ENCODE measurements at places on chromosomes 3 and 15.
A peak's percentile ranks its signal among the peaks of the same experiment; 100 is the strongest.

DNA sequence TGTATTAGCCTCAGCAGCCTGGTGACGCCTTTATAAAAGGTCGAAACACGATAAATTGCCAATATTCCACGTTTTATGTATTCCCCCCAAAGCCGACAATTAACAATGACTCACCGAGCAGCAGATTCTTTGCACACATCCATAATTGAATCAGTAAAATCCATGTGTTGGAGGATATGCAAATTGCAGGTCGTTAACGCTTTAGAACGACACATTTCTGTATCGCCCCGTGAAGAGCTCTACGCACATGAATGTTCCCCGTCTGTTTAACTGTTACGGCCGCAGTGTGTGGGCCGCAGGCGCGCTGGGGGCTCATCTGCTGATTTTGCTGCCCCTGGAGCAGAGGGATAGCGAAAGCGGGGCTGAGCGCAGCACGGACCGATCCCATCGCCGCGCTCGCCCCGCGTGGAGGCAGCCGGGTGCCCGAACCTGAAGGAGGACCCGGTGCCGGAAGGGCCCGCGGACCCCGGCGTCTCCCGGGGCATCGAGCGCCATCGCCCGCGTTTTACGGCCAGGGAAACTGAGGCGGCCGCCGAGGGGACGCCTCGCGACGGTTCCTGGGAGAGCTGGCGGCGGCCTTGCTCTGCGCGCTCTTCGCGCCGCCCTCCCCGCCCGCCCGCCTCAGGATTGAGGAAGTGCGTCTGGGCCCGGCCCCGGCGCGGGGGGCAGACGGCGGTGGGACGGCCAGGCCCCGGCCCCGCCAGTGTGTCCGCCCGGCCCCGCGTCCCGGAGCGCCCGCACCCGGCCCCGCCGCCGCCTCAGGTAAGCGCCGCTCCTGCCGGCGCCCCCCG lies at the start of gene LRRK1:
LRRK1 (plus strand) TSS at position 668 of the 791 bp plus-strand sequence. CDS start 5,276 bp downstream, outside the sequence.
- DNase-seq: no peak

GRCh38 chr15:50945725-50946124 lies 37.2 kb downstream of the AP4E1 start:
- no peak for DNase-seq

- DNase-seq: no peak
Observed at GRCh38 chr3:1055870-1056269, 37.0 kb upstream of the CNTN6 start.

- no peak for DNase-seq
Observed at GRCh38 chr3:58167431-58168351, 43.1 kb downstream of the DNASE1L3 start.

GRCh38 chr3:158295771-158296170 lies 185.9 kb downstream of the RSRC1 start:
- DNase-seq: no peak

DNA sequence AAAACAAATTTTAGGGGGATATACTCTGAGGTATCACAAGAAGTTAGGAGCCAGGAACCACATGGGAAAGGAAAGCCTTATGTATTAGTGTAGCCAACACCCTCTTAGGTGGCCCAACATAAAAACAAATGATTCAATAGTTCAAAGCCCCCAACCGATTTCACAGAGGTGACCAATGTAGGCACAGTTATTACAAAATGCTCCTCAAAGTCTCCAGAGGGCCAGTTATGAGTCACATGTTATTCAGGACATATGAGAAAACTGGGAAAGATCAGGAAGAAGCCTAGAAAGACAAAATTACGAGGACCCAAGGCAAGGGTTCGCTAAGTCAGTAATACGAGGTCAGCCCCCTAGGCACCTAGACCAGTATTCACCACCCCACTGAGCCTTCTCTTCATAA lies 29.9 kb upstream of the FBN1 start:
- no peak for DNase-seq

- no peak for DNase-seq
Observed at GRCh38 chr3:139468399-139468798, 7.9 kb downstream of the RBP2 start.

DNA sequence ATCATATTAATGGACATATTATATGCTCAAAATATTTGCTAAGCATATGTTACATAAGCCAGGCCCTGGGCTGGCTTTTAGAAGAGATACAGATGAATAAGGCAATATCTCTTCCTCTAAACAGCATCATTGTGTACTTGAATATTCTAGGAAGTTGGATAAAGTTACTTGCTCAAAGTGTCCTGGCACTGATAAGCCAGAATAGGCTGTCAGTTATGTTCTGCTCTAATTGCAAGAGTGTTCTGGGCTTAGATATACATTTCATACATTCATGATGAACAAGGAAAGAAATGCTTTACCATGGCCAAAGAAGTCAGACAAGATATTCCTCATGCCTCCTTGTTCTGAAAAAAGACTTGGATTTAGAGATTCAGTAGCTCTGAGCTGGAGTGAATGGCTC lies 40.7 kb downstream of the KBTBD12 start:
- no peak for DNase-seq

DNA sequence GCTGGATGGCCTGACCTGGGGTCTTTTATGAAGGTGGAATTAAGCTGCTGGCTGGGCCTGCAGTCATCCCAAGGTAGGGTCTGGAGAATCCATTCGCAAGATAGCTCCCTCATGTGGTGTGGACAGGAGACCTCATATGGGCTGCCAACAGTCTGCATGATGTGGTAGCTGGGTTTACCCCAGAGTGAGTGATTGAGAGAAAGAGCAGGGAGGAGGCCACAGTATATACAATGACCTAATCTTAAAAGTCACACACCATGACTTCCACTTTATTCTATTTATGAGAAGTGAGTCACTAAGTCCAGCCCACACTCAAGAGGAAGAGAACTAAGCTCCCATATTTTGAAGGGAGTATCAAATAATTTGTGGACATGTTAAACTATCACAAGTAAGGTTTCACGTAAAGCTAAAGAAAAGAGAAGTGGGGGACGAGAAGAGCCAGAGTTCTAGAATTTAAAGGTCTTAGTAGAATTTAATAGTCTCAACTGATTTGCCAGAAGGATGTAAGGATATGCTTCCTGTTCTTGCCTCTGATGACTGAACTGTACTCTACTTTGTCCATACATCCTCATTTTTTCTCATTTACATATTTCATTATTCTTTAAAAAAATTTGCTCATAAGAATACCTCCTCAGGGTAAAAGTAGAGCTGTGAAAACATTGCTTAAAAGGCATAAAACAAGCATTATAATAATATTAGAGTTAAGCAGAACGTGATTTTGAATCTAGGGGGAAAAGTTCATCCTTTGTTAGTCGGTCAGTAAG lies 184.4 kb downstream of the PEX5L start:
- no peak for DNase-seq

DNA sequence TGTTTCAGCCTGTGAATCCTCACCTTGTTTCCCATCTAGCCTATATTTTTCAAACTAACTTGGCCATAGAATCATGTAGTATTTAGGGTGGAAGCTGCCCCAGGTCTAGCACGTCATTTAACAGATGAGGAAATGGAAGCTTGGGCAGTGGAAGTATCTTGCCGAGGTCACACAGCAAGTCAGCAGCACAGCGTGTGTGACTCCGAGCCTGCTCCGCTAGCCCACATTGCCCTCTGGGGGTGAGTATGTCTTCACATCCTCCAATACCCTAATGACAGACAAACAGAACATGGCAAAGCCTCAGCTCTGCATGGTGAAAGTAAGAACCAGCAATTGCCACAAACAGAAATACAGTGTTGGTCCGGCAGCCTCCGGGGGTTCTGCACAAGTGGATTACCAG lies 2.2 kb upstream of the CCR5 start:
- no peak for DNase-seq

- no peak for DNase-seq
Observed at GRCh38 chr15:32819448-32819847, 101.6 kb downstream of the GREM1 start.

- DNase-seq: no peak
Observed at GRCh38 chr3:170632780-170633179, 46.9 kb upstream of the SLC7A14 start.

DNA sequence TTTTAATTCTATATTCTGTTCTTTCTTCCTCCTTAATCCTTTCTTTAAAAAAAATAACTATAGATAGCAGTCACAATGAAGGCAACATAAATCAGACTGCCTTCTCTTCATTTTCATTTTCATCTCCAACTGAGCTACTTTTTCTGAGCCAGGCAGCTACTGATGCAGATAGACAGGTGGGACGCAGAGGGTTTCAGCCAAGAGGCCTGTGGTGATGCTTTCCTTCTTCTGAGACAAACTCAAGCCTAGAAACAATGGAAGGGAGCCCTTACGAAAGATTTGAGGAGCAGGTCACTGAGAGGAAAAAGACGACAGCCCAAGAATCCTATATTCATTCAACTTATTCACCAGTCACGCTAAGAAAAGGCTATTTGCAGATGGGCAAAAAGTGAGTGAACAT lies 220.0 kb upstream of the MLF1 start:
- no peak for DNase-seq

DNA sequence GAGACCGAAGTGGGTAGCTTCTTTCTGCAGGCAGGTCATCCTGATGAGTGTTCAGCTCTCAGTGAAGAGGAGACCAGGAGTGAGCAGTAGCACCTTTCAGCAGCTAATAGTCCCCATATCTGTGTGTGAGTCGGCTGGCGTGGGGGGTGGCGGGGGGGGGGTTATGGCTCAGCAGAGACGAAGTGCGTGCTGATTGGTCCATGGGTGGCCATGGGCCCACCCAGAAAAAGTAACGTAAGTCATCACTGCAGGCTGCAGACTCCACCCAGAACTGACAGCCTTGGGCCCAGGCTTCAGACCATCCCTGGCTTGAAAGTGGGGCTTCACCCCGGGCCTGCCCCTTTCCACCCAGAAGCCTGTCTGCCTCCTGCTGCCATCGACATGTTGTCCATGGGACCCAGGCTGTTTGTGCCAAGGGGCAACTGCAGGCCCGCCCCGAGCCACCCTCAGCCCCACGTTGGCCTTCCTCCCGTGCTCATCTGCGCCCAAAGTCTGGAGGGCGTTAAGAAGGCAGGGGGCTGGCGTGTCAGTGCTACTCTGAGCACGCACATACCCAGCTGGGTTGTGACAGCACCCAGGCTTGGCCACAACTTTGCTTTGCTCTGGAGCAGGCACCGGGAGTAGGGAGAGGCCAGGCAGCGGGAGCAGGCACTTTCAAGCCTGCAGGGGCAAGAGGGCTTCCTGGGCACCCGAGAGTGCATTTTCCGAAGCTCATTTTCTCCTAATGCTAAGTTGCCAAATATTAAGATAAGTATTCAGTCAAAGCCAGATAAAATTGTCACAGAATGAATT lies 511.7 kb upstream of the CDIN1 start:
- DNase-seq: no peak

DNA sequence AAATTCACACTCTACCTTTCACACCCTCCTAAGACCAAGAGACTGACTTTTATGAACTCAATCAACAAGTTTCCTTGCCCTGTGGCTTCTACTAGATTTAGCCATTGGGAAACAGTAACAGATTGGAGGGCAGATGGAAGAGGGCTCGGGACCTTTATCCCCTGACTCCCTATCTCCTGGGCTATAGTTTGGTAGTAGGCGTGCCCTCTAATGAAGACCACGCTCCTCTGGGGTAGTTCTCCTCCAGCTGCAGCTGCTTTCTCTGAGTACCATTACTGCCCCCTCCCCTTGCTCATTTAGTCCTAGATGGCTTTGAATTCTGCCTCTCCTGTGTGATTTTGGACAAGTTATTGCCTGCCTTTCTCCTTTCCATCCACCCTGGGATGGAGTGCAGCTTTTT lies 33.3 kb downstream of the FMN1 start:
- no peak for DNase-seq

DNA sequence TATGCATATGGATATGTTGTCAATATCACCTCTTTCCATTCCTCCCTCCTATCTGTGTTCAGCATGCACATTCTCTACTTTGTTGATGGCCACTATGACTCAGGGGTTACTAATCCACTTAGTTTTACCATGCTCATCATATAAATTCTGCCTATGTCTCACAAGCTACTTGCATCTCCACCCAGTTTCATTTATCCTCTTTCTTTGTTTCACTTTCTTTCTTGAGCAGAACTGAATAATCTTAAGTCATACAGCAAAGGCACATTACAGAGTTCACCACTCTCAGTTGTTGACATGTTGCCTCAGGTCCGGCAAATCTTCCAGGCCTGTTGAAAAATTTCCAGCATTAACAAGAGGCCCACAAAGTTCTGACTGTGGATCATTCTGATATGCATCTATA lies 71.5 kb downstream of the SSR3 start:
- DNase-seq: peak; percentile 83

GRCh38 chr3:48656061-48656840 lies 6.4 kb downstream of the CELSR3 start:
- DNase-seq: no peak

DNA sequence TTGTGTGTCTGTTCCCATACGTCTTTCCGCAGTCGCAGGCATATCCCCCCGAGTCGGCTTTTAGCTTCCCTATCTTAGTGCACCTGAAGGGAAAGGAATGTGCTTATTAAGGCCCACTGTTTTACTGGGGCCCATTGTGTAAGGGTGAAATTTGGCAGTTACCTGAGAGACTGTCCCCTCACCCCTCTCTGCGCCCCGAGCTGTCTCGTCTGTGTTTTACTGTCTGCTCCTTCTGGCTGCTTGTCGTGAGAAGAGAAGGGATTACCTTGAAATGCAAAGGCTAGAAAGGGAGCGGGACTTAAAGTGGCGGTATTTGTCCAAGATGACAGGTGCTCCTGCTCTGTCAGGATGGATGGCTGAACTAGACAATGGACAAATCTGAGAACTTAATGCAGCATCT lies 233.0 kb upstream of the POU1F1 start:
- DNase-seq: no peak

DNA sequence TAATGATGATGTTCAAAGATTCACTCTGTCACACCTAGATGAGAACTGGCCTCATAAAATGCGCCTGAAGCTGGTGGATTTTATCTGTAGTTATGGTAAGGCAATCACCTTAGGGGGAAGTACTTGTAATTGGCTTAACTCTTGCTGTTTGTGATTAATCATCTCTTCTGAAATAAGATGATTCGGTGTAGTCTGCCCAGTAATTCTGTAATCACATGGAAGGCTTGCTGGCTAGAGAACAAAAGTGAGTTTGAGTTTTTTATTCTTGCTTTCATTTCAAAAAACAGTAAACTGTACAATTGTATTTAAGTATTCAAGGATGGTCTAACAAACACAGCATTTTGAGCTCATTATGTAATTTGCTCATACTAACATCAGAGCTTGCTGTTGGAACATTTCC lies 72.1 kb downstream of the OTOL1 start:
- no peak for DNase-seq

GRCh38 chr3:194514626-194515025 lies 27.8 kb upstream of the ATP13A3 start:
- DNase-seq: no peak

DNA sequence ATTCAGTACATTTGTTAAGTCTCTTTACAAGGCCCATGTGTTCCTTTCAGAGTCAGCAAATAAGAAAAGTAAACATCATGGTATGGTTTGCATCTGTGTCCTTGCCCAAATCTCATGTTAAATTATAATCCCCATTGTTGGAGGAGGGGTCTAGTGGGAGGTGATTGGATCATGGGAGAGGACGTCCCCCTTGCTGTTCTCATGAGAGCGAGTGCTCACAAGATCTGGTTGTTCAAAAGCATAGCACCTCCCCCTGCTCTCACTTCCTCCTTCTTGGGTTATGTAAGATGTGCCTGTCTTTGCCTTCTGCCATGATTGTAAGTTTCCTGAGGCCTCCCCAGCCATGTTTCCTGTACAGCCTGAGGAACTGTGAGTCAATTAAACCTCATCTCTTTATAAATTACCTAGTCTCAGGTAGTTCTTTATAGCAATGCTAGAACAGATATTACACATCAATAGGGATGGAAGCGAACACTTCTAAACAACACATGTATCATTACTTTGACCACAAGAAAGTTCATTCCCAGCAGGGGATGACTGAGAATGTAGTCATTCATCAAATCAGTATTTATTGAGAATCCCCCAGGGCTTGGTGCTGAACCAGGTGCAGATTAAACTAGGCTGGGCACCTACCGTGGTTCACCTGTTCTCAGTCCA lies 4.1 kb downstream of the EFCAB12 start:
- peak; percentile 58 for DNase-seq

Data from epithelial cell of prostate (primary cell).